Fibroblast of pulmonary artery (primary cell): ENCODE measurements at places on chromosomes 2 and 18.
A peak's percentile ranks its signal among the peaks of the same experiment; 100 is the strongest.

DNA sequence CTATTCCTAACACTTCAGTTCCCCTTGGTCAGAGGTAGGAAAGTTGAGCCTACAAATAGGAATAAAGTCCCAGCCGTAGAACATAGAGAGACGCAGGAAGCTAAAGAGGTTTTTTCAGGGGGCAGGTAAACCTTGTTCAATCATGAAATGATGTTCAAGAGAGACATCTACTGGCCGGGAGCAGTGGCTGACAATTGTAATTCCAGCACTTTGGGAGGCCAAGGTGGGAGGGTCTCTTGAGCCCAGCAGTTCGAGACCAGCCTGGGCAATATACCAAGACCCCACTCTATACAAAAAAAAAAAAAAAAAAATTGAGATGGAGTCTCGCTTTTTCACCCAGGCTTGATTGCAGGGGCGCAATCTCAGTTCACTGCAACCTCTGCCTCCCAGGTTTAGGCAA lies 66.7 kb upstream of the DNAJC10 start:
- DNase-seq: peak; percentile 71

- no peak for DNase-seq
Measured at GRCh38 chr2:48914477-48915089, 159.1 kb upstream of the LHCGR start.

- peak; percentile 41 for DNase-seq
Measured at GRCh38 chr18:66872277-66872676, 268.4 kb upstream of the CDH19 start.

DNA sequence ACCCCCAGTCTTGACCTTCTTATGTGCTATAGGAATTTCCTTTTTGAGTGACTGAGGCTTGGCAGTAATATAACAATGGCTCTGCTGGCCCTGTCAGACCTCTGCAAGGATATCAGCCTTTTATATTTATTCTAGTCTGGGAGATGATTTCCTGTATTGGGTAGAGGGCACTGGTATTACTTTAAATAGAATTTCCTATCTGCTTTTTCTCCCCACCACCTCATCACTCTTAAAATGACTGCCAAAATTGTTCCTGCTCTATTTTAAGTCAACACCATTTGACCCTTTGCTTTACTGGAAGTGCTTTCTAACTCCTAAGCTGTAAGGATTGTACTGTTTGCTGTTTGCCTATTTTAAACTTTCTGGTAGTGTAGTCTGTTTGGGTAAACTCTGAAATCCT lies 658.4 kb upstream of the FSHR start:
- no peak for DNase-seq

GRCh38 chr18:12861637-12862036 lies 22.4 kb downstream of the PTPN2 start:
- DNase-seq: no peak

GRCh38 chr2:64137996-64138395 lies 6.2 kb downstream of the PELI1 start:
- DNase-seq: no peak

GRCh38 chr18:10475276-10475653 lies 20.8 kb downstream of the APCDD1 start:
- DNase-seq: no peak

- no peak for DNase-seq
Measured at GRCh38 chr2:190767821-190768220, 112.8 kb upstream of the GLS start.

GRCh38 chr2:241260911-241261310 lies 54.6 kb downstream of the HDLBP start:
- no peak for DNase-seq

GRCh38 chr2:196278491-196278911 lies 107.1 kb upstream of the STK17B start:
- DNase-seq: peak; percentile 73

DNA sequence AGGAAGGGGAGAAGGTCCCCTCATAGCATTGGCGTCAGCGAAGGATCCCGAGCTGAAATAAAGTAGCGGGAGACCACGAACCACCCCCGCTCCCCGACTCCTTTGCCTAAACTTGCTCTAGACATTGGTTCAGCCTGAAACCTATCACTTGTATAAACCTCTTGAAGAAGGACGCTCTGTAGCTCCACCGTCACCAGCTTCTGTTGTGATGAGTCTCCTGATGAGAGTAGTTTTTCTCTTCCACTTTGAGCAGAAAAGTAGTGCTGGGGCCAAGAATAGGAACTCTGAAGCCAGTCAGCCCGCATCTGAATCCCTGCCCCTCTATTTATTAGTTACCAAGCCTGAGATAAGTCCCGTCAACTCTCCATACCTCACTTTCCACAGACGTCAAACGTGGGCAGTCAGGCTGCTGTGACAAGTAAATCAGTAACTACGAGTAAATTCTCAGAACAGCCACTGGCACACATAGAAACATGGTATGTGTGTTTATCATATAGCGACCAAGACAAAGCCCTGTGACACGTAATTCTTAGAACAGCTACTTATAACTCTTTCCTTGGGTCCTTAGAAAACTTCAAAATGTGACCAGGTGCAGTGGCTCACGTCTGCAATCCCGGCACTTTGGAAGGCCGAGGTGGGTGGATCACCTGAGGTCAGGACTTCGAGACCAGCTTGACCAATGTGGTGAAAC lies 61.7 kb downstream of the CD226 start:
- no peak for DNase-seq
